Spinal cord (tissue), 10 donors: ENCODE measurements at places on chromosomes 5 and 9.
A peak's percentile ranks its signal among the peaks of the same experiment; 100 is the strongest.

DNA sequence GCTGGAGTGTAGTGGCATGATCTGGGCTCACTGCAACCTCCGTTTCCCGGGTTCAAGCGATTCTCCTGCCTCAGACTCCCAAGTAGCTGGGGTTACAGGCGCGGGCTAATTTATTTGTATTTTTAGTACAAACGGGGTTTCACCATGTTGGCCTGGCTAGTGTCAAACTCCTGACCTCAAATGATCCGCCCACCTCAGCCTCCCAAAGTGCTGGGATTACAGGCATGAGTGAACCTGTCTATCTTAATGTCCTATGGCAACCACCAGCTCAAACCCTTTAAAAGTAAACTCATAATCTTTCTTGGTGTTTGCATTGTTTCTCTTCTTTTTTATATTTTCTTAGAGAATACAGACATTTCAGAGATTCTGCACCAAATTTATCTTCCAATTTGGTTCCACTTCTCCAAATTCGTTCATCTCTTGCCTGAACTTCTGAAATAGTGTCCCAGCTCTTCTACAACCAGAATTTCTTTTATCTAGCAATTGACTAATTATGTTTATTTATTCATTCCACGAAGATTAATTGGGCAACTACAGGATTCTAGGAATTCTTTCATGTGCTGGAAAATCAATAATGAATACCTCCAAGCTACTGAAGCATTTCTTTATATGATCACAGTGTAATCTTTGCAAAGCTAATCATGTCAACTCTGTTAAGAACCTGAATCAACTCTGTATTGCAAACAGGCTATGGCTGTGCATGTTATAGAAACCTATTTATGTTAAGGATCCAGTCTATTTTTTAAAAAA lies 60.0 kb upstream of the TYRP1 start:
- H3K27me3 ChIP-seq: no peaks in the 10 kb centered on the region
- no peak for DNase-seq
- no peak overlapping the region for H3K4me3 ChIP-seq
- H3K27ac ChIP-seq: no peak overlapping the region
- no peaks in the 10 kb centered on the region for H3K36me3 ChIP-seq

DNA sequence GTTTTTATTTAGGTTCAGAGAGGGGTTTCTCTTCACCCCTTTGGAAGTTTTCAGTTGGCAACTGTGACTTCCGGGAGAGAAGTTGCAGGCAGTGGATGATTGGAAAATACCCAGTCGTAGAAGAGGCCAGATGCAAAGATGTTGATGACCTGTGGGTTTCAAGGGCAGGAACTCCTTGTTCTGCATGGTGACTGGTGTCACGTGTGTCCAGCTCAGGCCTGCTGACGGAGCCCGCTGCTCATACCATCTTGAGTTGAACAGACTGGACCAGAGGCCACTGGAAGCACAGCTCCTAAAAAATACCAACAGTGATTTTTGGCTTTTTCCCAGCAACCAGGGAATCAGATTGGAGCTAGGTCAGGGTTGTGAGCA lies 243.9 kb upstream of the KLF4 start:
- H3K36me3 ChIP-seq: no peaks in the 10 kb centered on the region
- H3K27ac ChIP-seq: peak overlapping the region; percentile 35
- H3K4me1 ChIP-seq: peaks cover 9% of the 10 kb centered on the region
- DNase-seq: peak; percentile 24
- H3K27me3 ChIP-seq: no peaks in the 10 kb centered on the region

DNA sequence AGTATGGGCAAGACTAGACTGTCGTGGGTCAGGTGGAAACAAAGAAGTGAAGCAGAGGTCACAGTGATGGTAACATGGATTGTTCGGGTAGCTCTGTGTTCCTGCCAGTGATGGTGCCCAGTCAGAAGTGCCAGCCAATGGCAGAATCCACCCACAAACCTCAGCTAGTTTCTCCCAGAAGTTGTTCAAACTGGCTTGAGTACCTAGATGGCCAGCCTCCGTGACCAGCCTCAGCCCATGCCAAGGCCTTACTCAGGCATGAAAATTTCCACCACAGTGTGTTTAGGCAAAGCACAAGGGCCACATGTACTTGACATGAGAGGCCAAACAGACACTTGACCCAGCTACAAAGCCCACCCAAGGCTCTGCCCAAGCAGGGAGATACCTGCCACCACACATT lies 19.4 kb upstream of the BTNL9 start:
- H3K36me3 ChIP-seq: no peaks in the 10 kb centered on the region
- H3K27me3 ChIP-seq: no peaks in the 10 kb centered on the region
- DNase-seq: no peak
- H3K4me3 ChIP-seq: no peak overlapping the region
- no peaks in the 10 kb centered on the region for H3K4me1 ChIP-seq
- no peak overlapping the region for H3K27ac ChIP-seq

DNA sequence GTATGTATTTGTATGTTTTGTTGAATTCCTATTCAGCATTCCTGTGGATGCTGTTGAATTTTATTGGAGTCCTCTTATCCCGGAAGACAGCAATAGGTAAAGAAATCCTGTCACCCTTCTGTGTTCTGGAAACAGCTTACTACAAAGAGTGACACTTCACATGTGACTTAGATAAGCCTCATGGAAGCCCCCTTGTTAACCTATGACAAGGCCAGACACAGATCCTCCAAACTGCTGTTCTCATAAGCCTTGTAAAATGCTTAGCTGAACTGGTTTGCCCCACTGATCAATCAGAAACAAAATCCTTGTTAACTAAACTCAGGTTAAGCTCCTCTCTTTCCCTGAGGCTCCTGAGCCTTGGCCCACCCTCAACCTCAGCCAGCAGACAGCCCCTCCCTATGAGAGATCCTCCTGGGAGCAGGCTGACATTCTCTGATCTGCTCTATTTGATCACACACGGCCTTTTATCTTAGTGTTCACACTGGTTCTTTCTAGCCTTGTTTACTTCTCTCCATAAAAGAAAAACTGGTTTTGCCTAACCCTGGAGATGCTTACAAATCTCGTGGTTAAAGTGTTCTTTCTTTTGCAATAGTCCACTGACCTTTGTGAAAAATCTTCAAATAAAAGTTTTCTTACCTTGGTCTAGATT lies 29.4 kb upstream of the ATP6V1G1 start:
- no peak overlapping the region for H3K27ac ChIP-seq
- no peak for DNase-seq
- no peaks in the 10 kb centered on the region for H3K36me3 ChIP-seq
- H3K4me3 ChIP-seq: no peak overlapping the region
- H3K27me3 ChIP-seq: peaks cover 2% of the 10 kb centered on the region
- no peaks in the 10 kb centered on the region for H3K4me1 ChIP-seq

DNA sequence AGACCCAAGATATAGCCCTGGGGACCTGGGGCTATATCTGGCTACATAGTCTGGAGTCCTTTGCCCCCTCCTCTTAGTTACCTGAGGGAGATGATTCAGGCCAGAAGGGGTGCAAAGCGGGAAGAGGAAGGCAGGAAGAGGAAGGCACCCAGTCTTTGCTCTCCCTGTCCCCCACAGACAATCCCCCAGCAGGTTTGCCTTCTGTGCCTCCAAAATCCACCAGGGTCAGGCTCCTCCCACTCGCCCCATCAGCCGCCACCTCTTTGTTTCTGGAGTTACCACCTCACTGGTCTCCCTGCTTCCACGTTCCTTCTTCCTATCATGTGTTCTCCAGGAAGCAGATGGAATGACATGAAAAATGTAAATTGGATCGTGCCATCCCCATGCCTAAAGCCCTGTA lies 31.2 kb upstream of the FABP6 start:
- no peaks in the 10 kb centered on the region for H3K27me3 ChIP-seq
- peaks cover 27% of the 10 kb centered on the region for H3K4me1 ChIP-seq
- H3K4me3 ChIP-seq: no peak overlapping the region
- no peak overlapping the region for H3K27ac ChIP-seq

- H3K4me3 ChIP-seq: no peak overlapping the region
- no peak overlapping the region for H3K27ac ChIP-seq
- no peaks in the 10 kb centered on the region for H3K27me3 ChIP-seq
- DNase-seq: no peak
Measured at GRCh38 chr5:34674187-34674586, 18.1 kb downstream of the RAI14 start.

- H3K4me3 ChIP-seq: no peak overlapping the region
- no peak for DNase-seq
- H3K27me3 ChIP-seq: no peaks in the 10 kb centered on the region
- peaks cover 40% of the 10 kb centered on the region for H3K36me3 ChIP-seq
- H3K4me1 ChIP-seq: peaks cover 74% of the 10 kb centered on the region
- no peak overlapping the region for H3K27ac ChIP-seq
Measured at GRCh38 chr9:133572821-133573361, 36.3 kb downstream of the FAM163B start.

- no peaks in the 10 kb centered on the region for H3K36me3 ChIP-seq
- no peaks in the 10 kb centered on the region for H3K27me3 ChIP-seq
- no peaks in the 10 kb centered on the region for H3K4me1 ChIP-seq
- no peak overlapping the region for H3K4me3 ChIP-seq
- no peak overlapping the region for H3K27ac ChIP-seq
Measured at GRCh38 chr5:143968071-143968878, 156.3 kb downstream of the HMHB1 start.

GRCh38 chr5:124737651-124738050 lies 8.8 kb downstream of the ZNF608 start:
- H3K4me3 ChIP-seq: no peak overlapping the region
- H3K27ac ChIP-seq: no peak overlapping the region
- H3K4me1 ChIP-seq: no peaks in the 10 kb centered on the region
- H3K27me3 ChIP-seq: no peaks in the 10 kb centered on the region
- DNase-seq: no peak
- no peaks in the 10 kb centered on the region for H3K36me3 ChIP-seq

- no peak overlapping the region for H3K4me3 ChIP-seq
- no peak overlapping the region for H3K27ac ChIP-seq
- H3K4me1 ChIP-seq: no peaks in the 10 kb centered on the region
- peaks cover 25% of the 10 kb centered on the region for H3K36me3 ChIP-seq
- no peak for DNase-seq
Measured at GRCh38 chr5:33474931-33475499, 34.2 kb downstream of the TARS1 start.

DNA sequence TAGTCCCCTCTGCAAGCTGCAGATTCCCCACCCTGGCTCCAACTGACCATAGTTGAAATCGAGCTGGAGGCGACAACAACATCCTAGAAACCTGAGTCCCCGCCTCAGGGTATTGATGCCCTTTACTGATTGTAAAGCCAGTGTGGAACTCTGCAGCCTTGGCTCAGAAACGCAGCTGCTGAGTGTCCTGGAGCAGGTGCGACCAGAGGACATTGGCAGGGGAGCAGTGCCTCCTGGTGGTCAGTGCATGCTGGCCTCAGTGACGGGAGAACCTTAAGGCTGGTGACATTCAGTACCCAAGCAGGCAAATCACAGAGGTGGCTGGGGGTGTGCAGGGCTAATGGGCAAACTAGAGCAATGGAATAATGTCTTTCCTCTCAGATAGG lies 20.4 kb upstream of the ZNF354B start:
- H3K36me3 ChIP-seq: no peaks in the 10 kb centered on the region
- no peaks in the 10 kb centered on the region for H3K27me3 ChIP-seq
- no peak for DNase-seq
- H3K27ac ChIP-seq: no peak overlapping the region
- H3K4me3 ChIP-seq: no peak overlapping the region

GRCh38 chr5:157610990-157611389 lies 35.4 kb upstream of the ADAM19 start:
- peaks cover 4% of the 10 kb centered on the region for H3K4me1 ChIP-seq
- no peak overlapping the region for H3K4me3 ChIP-seq
- no peak for DNase-seq
- no peaks in the 10 kb centered on the region for H3K27me3 ChIP-seq

DNA sequence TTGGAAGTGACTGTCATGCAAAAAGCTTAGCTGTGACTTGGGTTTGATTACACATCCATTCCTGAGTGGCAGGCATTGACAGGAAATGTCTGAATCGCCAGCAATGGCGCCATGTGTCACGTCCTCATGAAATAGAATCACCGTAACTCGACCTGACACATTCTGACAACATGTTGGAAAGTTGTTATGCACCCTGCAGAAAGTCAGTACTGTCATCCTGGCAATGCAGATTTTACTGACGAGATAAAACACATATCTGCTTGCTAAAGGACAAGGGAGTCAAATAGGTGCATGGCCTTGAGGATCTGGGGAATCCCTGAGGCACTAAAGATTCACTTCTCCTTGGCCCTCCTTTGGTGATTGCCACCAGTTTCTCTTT lies 344.2 kb downstream of the SPATA31D1 start:
- no peak overlapping the region for H3K4me3 ChIP-seq
- H3K4me1 ChIP-seq: no peaks in the 10 kb centered on the region
- H3K27ac ChIP-seq: no peak overlapping the region
- no peaks in the 10 kb centered on the region for H3K36me3 ChIP-seq
- no peak for DNase-seq

- H3K36me3 ChIP-seq: no peaks in the 10 kb centered on the region
- DNase-seq: no peak
- H3K4me1 ChIP-seq: no peaks in the 10 kb centered on the region
- no peaks in the 10 kb centered on the region for H3K27me3 ChIP-seq
- H3K4me3 ChIP-seq: no peak overlapping the region
Measured at GRCh38 chr5:32578363-32578762, 7.0 kb upstream of the SUB1 start.

DNA sequence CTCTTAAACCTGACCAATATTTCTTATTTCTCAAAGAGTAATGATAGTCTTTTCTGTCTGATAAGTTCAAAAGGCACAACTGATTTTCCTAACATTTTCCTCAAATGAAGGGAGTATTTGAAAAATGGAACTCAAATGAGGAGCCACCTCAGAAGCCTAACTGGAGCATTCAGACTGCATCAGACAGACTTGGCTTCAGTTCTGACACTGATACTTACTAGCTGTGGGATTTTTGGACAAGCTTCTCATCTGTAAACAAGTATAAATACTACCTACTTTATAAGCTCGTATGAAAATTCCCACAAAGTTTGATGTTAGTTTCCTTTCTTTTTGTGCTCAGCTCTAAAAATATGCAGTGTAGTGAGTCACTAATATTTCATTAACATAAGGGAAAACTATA lies 107.7 kb upstream of the CCDC152 start:
- no peaks in the 10 kb centered on the region for H3K36me3 ChIP-seq
- DNase-seq: no peak
- H3K27me3 ChIP-seq: no peaks in the 10 kb centered on the region
- no peak overlapping the region for H3K4me3 ChIP-seq
- H3K4me1 ChIP-seq: no peaks in the 10 kb centered on the region
- H3K27ac ChIP-seq: no peak overlapping the region

DNA sequence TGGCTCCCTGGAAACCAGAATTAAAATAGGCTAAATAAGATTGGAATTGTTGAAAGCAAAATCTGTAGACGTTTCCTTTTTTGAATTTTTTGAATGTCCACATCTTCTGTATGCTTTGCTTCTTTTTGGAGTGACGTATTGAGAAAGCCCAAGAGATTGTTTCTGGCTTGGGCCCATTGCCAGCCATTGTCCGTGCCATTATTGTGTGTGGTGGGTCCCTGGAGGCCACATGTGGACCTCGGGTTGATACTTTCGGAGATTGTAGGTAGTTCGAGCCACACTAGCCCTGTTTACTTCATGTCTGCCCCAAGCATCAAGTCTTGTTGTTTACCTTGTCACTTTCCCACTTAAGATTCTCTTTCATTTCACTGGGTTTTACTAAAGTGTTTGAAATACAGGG lies 106.0 kb downstream of the PALM2AKAP2 start:
- no peaks in the 10 kb centered on the region for H3K36me3 ChIP-seq
- no peaks in the 10 kb centered on the region for H3K27me3 ChIP-seq
- H3K4me1 ChIP-seq: peaks cover 2% of the 10 kb centered on the region
